Foreskin keratinocyte (primary cell): ENCODE measurements at places on chromosomes 7 and 10. TPM values are rescaled to one million over a fixed set of nuclear protein-coding genes. Genes with fewer than 3 reads are reported as not detected.

PCLO gene
- total RNA-seq, result 4.0 and 4.7 TPM in 2 replicates

CD36 gene
- 0.20 TPM in 1 of 2 replicates, not detected in the other for total RNA-seq

PLA2G12B gene
- total RNA-seq, result not detected in 2 replicates

PTPN20 gene
- total RNA-seq, result 5.4 TPM in 2 replicates

TMEM176B gene
- not detected in 2 replicates for total RNA-seq

HHEX gene
- total RNA-seq, result not detected in 2 replicates

CALCR gene
- not detected in 2 replicates for total RNA-seq

ASB10 gene
- not detected in 2 replicates for total RNA-seq

HNRNPF gene
- 267 and 292 TPM in 2 replicates for total RNA-seq

PILRA gene
- 0.25 and 0.37 TPM in 2 replicates for total RNA-seq

C10orf53 gene
- total RNA-seq, result not detected in 2 replicates

LRMDA gene
- total RNA-seq, result not detected in 2 replicates

MCU gene
- 30.6 and 34.1 TPM in 2 replicates for total RNA-seq

VGF gene
- total RNA-seq, result 0.11 and 0.14 TPM in 2 replicates

WNT16 gene
- not detected in 2 replicates for total RNA-seq

FBXL15 gene
- 5.5 and 5.9 TPM in 2 replicates for total RNA-seq

SMKR1 gene
- total RNA-seq, result 0.48 and 0.56 TPM in 2 replicates

UPK3B gene
- total RNA-seq, result 1.0 and 2.6 TPM in 2 replicates

RNF133 gene
- not detected in 2 replicates for total RNA-seq

CYP2W1 gene
- not detected in 2 replicates for total RNA-seq

TMEM236 gene
- 0.63 TPM in 1 of 2 replicates, not detected in the other for total RNA-seq

CEP55 gene
- total RNA-seq, result 58.5 and 78.4 TPM in 2 replicates

KIF11 gene
- 34.1 and 41.5 TPM in 2 replicates for total RNA-seq

KAZALD1 gene
- 0.27 and 0.32 TPM in 2 replicates for total RNA-seq

CLIP2 gene
- 11.9 and 12.7 TPM in 2 replicates for total RNA-seq

IFIT1B gene
- total RNA-seq, result not detected in 2 replicates

CARD11 gene
- total RNA-seq, result 22.3 and 27.7 TPM in 2 replicates

BTBD16 gene
- 0.48 and 0.53 TPM in 2 replicates for total RNA-seq

RAB19 gene
- 0.21 TPM in 1 of 2 replicates, not detected in the other for total RNA-seq

NOC3L gene
- 27.7 and 33.0 TPM in 2 replicates for total RNA-seq

FKBP9 gene
- 110 and 115 TPM in 2 replicates for total RNA-seq

AGR3 gene
- not detected in 2 replicates for total RNA-seq

MKI67 gene
- 72.8 and 102 TPM in 2 replicates for total RNA-seq

SPDYE2 gene
- total RNA-seq, result not detected in 2 replicates

ANKRD61 gene
- total RNA-seq, result 0.14 and 0.28 TPM in 2 replicates

OPN4 gene
- total RNA-seq, result not detected in 2 replicates

SLIT1 gene
- not detected in 2 replicates for total RNA-seq

MSMB gene
- total RNA-seq, result not detected in 2 replicates

AP1S1 gene
- total RNA-seq, result 164 and 166 TPM in 2 replicates

SPDYE2B gene
- not detected in 2 replicates for total RNA-seq

SPAG6 gene
- not detected in 2 replicates for total RNA-seq

H2BK1 gene
- not detected in 2 replicates for total RNA-seq

LRRC18 gene
- not detected in 2 replicates for total RNA-seq

FXYD4 gene
- total RNA-seq, result not detected in 2 replicates

NME8 gene
- not detected in 2 replicates for total RNA-seq

ORAI2 gene
- total RNA-seq, result 5.6 and 7.5 TPM in 2 replicates

TSPAN14 gene
- total RNA-seq, result 105 and 139 TPM in 2 replicates

ANKIB1 gene
- 34.7 and 35.5 TPM in 2 replicates for total RNA-seq

CPEB3 gene
- total RNA-seq, result 0.54 and 0.63 TPM in 2 replicates

METTL27 gene
- 11.8 and 18.0 TPM in 2 replicates for total RNA-seq

NPC1L1 gene
- not detected in 2 replicates for total RNA-seq

FAM25A gene
- 0.56 TPM in 1 of 2 replicates, not detected in the other for total RNA-seq

ZNF804B gene
- not detected in 2 replicates for total RNA-seq

EPHB6 gene
- total RNA-seq, result 0.78 and 1.6 TPM in 2 replicates

AMPH gene
- total RNA-seq, result not detected in 2 replicates

HMX2 gene
- total RNA-seq, result not detected in 2 replicates

FAM13C gene
- 0.35 and 0.65 TPM in 2 replicates for total RNA-seq
